ENCODE measurements at places on chromosomes 3 and 15.

DNA sequence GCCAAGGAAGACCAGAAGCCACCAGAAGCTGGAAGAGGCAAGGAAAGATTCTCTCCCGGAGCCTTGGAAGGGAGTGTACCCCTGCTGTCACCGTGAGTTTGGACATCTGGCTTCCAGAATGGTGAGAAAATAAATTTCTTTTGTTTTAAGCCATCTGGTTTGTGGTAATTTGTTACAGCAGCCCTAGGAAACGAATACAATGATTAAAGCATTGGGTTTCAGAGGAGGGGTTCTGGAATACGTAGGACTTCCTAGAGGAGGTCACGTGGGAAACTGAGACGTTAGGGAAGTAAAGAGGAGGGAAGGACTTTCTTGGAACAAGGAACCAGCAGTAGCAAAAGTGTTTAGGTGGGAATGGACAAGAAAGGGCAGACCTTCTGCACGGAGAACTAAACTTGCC is 377.7 kb downstream of the IL20RB start:
- no peak for DNase-seq

- DNase-seq, result no peak
These were observed 17.4 kb downstream of the LRIG1 start for GRCh38 chr3:66483409-66483906.

DNA sequence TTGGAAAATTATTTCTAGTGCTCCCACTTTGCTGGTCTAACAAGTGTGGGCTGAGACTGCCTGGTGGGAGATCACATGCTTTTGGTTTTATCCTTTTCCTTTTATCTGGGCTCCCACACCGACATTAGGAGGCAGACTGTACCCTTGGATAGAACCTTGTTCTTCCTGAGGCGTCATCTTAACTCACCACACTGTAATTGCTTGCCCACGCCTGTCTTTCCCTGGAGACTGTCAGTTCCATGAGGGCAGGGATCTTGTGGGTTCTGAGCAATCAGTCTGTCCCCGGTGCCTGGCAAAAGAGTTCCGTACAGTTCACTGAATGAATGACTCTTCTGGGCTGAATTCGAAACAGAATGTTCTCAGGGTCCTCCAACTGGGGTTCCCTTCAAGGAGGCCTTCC is 124.6 kb upstream of the ABHD17C start:
- no peak for DNase-seq

- no peak for DNase-seq
These were observed 24.9 kb upstream of the SIAH2 start for GRCh38 chr3:150787741-150788370.

DNA sequence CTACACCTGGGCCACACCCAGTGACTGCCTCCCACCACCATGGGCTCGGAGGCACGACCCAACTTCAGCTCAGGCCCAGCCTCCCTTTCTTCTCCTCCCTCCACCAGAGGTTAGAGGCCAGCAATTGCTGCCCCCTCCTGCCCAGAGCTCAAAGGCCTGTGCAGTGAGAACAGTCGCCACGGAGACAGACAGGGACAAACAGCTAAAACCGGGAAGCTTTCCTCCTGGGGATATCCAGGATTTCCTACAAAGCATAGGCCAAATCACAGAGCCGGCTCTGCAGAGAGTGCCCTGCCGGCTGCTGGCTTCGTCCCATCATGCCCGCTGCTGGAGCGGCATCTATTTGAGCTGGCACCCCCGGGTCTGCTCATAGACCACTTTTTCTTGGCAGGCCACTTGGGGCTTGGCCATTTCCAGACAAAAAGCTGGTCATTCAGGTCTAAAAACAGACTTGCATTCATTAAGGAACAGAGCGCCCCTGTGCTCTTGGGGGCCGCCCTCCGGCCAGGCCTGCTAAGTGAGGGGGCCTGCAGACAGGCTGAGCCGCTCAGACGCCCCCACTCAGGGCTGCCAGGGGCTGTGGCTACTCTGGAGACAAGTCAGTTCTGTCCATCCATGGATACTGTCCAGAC is 17.5 kb downstream of the GRAMD2A start:
- no peak for DNase-seq

GRCh38 chr3:126516152-126516935 is 1.2 kb downstream of the UROC1 start:
- no peak for DNase-seq

GRCh38 chr15:100714749-100715342 is 112.5 kb downstream of the ASB7 start:
- no peak for DNase-seq

GRCh38 chr15:39698444-39699390 is 83.9 kb downstream of the FSIP1 start:
- no peak for DNase-seq

DNA sequence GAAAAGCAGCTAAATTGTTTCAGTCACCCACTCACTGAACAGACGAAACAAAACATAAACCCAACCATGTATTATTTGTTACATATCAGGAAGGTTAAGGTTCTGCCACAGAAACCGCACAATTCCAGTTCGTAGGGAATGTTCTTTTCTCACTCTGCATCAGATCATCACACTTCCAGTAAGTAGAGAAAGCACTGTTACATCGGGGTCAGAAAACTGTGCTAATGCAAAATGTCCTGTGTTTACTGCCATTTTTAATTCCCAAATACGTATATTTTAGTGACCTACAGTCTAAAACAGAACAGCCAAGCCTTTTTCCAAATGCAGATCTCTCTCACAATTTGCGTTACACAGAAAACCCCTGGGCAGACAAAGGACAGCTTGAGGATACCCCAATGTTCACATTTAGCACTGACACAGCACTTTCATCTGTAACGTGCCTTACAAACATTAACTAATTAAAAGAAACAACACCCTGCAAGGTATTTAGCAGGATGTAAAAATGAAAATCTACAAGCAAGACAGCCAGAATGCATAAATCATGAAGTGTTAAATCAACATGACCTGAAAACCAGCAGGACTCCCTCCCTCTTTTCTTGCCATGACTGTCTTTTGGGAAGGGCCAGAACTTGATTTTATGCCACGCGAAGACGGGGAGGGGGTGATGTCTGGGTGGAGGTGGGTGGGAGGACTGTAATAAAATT is 34.8 kb upstream of the SKIL start:
- no peak for DNase-seq

GRCh38 chr3:171465763-171466162 is 5.6 kb upstream of the TNIK start:
- no peak for DNase-seq
